Umbilical cord (tissue), 2 donors: ENCODE measurements at places on chromosomes 13 and 19.
A peak's percentile ranks its signal among the peaks of the same experiment; 100 is the strongest.

GRCh38 chr13:49124693-49125304, 95.3 kb upstream of the MLNR start:
- no peak for DNase-seq

- DNase-seq: peak; percentile 1
Measured at GRCh38 chr19:36528921-36529518, 949 bp upstream of the ZNF260 start.

DNA sequence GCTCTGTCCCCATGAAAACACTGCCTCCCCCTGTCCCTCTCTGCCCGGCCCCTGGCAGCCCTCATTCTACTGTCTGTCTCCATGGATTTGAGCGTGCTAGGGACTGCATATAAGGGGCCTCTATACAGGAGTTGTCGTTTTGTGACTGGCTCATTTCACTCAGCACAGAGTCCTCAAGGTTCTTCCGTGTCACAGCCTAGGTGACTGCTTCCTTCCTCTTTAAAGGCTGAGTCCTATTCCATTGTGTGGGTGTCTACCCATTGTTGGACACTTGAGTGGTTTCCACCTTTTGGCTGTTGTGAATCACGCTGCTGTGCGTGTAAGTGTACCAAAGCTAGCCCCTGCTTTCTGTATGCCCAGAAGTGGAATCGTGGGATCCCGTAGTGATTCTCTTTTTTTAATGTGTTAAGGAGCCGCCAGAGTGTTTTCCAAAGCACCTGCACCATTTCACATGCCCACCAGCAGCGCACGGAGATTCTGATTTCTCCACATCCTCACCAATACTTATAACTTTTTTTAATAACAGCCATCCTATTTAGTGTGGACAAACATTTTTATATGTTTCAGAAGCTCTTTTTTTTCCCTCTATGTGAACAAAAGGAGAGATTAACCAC, 116.7 kb downstream of the COL4A2 start:
- no peak for DNase-seq

DNA sequence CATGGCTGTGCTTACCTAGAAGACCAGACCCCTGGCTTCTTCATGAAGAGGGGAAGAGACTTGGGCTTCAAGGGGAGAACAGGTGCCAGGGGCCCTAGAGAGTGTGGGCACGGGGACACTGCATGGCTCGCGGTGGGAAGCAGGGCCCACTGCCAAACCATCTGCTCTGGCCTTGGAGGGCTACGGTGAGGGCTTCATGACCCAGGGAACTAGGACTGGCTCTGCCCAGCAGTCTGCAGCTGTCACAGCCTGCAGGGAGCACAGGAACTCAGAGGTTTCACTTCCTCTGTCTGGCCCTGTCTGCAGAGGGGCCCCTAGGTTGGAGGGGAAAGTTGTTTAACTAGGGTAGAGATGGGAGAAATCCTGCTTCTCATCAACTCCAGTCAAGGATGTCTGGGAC, 4.3 kb downstream of the ERCC1 start:
- no peak for DNase-seq
